Activated CD4-positive, alpha-beta T cell treated with anti-CD3 and anti-CD28 coated beads, Interleukin-2, amount 50 U/mL, for 16 hours (primary cell): ENCODE measurements at places on chromosomes 2 and 18.

DNA sequence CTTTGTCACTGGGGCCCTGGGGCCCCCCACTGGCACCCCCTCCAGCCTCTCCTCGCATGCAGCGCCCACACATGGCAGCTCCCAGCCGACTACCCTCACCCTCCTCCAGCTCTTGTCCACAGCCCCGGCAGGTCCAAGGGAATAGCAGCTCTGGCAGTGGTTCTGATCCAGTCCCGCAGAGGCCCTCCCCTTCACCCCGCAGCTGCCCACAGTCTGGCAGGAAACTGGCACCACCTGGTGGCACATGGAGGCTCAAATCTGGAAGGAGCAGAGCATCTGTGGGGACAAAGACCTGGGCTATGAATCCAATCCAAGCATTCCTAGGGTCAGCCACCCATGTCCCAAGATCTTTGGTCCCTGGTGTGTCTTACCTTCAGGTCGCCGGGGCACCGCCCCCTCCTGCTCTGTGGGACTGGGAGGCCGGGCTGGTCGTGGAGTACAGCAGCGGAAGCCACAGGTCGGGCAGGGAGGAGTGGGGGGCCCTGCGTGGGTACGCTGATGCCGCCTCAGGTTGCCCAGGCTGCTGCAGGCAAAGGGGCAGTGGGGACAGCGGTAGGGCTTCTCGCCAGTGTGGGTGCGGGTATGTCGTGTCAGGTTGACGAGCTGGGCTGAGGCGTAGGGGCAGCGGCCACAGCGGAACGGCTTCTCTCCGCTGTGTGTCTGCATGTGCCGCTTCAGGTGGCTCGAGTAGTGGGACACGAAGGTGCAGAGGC lies 2.3 kb downstream of the ZNF513 start:
- no peak for DNase-seq

- no peak for DNase-seq
Observed at GRCh38 chr2:108905906-108906305, 83.1 kb downstream of the EDAR start.

DNA sequence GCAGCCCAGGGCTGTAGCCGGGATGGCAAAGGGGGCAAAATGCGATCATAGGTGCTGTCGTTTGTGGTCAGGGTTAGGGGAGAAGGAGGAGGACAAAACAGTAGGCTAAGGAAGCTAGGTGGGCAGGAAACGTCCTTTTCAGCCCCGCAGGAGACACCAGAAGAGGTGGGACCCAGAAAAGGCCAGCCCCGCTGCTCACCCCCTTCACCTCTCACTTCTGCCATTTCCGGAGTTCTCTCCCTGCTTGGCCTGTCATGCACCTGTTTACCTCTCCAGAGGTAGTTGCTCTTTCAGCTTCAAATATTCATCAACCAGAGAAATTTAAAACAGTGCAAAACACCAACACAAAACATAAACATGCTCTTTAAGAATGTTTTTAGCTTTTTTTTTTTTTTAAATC lies 849 bp downstream of the AQP4 start:
- no peak for DNase-seq

- peak; percentile 7 for DNase-seq
Observed at GRCh38 chr2:200408428-200409316, 101.2 kb downstream of the KCTD18 start.

DNA sequence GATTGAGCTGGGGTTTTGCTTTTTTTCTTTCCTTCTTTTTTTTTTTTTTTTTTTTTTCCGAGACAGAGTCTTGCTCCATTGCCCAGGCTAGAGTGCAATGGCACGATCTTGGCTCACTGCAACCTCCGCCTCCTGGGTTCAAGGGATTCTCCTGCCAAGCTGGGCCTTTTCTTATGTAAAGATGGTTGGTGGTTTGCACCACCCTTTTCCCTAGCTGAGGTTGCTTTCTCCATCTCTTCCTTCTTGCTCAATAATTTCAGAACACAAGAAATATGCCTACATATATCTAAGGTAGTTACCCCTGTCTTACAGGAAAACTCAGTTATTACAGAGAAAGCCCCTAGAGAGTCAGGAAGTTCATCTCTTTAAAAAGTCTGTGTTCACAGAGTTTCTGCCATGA lies 7.0 kb downstream of the TTC39C start:
- DNase-seq = no peak

- DNase-seq = no peak
Observed at GRCh38 chr2:197170208-197170607, 140.4 kb downstream of the ANKRD44 start.

GRCh38 chr2:145593991-145594614 lies 1074.2 kb upstream of the ZEB2 start:
- DNase-seq = no peak

DNA sequence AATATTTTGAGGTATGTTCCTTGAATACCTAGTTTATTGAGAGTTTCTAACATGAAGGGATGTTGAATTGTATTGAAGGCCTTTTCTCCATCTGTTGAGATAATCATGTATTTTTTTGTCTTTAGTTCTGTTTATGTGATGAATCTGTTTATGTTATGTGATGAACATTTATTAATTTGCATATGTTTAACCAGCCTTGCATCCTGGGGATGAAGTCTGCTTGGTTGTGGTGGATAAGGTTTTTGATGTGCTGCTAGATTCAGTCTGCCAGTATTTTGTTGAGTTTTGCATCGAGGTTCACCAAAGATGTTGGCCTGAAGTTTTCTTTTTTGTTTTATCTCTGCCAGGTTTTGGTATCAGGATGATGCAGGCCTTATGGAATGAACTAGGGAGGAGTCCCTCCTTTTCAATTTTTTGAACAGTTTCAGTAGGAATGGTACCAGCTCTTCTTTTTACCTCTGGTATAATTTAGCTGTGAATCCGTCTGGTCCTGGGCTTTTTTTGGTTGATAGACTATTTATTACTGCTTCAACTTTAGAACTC lies 71.9 kb downstream of the EPC2 start:
- DNase-seq = no peak

DNA sequence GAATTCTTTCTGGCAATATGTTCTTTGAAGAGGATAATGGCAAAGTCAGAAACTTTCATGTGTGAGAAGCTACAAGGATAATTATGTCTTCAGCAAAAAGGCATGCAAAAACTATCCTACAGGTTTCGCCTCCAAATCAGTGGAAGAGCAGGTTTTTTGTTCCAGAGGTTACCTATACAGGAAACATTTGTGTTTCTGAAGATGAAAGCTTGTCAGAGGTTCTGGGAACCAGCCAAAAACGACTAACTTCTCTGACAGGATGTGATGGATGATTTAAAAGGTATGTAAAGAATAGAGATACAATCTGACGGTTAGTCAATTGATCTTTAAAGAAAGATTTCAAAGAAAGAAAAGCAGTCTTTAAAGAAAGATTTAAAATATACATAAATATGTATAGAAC lies 37.6 kb downstream of the RND3 start:
- no peak for DNase-seq

DNA sequence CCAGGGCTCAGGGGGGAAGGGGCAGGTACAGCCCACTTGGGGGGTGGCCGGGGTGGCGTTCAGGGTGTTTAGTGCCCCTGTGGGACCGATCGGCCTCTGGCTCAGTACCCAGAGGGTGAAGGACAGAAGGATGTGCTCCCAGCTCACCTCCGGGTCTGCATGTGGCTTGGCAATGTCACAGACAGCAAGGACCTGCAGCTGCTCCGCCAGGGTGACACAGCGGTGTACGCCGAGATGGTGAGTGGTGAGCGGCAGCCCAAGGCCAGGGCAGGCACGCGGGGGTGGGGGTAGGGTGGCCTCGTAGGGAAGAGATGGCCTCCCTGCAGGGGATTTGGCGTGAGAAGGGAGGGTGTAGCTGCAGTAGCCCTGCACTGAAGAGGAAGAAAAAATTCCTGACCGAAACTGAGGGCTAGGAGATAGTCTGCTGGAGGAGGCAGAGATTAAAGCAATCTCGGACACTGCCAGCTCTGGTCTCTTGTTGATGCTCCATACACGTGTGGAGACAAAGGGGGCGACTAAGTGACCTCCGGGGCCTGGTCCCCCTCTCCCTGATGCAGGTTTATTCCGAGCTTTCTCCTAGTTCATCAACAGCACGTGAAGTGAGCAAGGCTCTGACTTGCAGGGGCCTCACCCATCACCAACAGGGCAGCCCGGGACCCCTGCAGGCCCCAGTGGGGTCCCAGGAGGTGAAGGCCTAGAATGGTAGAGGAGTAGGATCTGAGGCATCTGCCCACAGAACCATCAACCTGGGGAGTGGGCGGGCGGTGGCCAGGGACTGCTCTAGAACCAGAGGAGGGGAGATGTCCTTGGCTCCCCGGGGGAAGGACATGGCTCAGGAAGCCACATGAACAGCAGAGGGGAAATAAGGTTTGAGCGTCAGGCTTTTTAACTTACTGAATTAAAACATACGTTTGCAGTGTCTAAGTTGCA lies 45.4 kb downstream of the FER1L5 start:
- DNase-seq = no peak

DNA sequence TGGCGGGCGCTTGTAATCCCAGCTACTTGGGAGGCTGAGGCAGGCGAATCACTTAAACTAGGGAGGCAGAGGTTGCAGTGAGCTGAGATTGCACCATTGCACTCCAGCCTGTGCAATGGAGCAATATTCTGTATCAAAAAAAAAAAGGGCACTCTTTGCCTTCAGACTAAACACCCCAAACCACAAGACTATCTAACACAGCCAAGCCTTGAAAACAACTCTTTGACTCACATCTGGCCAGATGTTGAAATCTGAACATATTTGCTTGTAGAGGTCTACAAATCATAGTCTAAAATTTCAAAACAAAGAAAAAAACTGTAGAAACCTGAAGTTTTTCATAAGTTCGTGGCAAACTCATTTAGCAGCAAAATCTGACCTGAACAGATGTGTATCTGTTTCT lies 94.9 kb downstream of the FAM161A start:
- DNase-seq = peak; percentile 16

DNA sequence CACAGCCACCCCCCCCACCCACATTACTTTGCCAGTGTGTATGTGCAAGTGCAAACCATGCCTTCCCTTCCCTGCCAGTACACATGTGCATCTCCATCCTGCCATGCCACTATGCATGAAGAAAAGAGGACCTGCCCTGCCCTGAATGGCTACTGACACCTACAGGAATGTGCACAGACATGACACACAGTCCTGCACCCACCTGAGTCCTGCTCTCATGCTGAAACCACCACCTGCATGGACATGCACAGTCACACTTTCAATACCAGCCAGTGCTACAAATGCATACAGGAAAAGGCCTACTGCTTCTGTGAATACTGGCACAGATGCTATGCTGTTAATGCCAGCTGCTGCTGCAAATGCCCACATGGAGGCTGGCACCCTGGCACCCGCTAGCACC lies 334.4 kb upstream of the DLGAP1 start:
- DNase-seq = no peak

GRCh38 chr2:33859176-33859575 lies 260.1 kb upstream of the FAM98A start:
- no peak for DNase-seq

GRCh38 chr18:70037431-70038061 lies 89.9 kb upstream of the CD226 start:
- no peak for DNase-seq

DNA sequence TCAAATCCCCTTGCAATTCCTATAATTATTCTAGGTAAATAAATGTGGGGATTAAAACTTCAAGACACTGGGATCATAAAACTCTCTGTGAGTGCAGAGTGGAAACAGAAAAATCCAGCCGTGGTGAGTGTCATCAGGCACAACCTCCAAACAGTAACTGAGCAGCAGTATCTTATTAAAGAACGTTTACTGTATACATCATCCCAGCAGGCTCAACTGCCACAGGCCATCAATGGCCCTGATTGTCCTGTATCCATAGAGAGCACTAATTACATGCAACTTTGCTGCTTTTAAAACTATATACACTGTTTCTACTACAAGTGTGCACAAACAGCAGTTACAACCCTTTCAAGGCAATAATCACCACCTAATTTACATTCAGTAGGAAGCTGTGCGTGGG lies 23.9 kb downstream of the GAREM1 start:
- DNase-seq = no peak

DNA sequence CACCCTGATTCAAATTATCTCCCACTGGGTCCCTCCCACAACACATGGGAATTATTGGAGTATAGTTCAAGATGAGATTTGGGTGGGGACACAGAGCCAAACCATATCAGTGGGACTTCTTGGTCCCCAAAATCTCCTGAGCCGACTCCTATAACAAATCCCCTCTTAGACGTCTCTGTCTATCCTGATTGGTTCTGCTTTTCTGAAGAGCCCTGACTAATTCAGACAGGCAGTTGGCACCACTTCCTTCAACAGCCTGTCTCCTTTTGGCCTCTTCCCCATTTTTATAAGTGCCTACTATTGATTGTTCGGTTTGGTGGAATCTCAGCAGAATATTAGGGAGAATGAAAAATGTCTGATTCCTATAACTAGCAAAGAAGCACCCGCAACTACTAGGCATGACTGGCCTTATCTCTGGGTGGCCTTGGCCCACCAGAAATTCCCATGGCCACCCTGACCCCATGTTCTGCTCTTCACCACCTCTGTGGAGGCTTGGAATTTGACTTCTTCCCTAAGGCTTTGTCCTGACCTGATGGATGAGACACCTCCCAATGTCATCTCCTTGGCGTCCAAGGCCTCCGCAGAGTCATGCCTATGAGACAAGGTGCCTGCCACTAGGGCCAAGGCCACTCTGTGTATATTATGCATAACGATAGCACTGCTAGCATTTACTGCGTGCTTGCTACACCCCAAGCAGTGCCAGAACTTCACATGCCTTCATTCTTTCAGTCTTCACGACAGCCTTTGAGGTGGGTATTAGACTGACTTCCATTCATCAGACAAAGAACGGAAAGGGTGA lies 218.9 kb upstream of the COPS8 start:
- DNase-seq = no peak

- no peak for DNase-seq
Observed at GRCh38 chr2:182971820-182972547, 66.3 kb downstream of the NCKAP1 start.

- no peak for DNase-seq
Observed at GRCh38 chr2:134399096-134399495, 145.2 kb downstream of the MGAT5 start.

DNA sequence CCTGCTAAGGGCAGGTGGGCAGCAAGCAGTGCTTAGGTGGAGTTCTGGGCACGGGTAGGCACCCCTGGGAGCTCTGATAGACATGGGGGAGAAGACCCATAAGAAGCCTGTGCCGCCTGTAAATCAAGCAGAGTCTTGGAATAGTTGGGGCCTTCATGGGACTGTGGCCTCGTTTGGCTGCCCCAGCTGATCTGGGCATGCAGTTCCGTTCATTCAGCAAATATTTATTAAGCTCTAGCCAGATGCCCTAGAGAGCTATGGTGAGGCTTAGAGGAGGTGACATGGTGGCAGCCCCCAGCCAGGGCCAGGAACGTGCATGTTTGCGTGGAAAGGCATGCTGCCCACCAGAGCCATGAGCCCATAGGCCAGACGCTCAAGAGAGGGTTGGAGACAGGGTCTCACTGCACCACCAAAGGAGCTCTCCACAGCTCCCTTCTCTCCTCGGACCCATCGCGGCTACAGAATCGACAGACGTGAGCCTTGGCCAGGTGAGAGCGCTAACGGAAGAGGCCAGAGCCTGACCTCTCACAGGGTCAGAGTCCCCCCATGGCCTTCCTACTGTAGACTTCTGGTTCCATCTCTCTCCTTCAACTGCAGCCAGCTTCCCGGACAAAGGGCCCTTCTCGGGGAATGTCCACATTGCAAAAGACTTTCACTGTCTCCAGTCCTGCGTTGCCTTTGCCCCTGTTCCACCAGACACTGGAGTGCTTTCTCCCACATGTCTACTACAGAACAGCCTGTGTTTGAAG lies 135.7 kb downstream of the INHBB start:
- no peak for DNase-seq

- no peak for DNase-seq
Observed at GRCh38 chr2:166892397-166892796, 4.1 kb downstream of the XIRP2 start.
